ENCODE measurements at places on chromosomes 12 and 14.

DNA sequence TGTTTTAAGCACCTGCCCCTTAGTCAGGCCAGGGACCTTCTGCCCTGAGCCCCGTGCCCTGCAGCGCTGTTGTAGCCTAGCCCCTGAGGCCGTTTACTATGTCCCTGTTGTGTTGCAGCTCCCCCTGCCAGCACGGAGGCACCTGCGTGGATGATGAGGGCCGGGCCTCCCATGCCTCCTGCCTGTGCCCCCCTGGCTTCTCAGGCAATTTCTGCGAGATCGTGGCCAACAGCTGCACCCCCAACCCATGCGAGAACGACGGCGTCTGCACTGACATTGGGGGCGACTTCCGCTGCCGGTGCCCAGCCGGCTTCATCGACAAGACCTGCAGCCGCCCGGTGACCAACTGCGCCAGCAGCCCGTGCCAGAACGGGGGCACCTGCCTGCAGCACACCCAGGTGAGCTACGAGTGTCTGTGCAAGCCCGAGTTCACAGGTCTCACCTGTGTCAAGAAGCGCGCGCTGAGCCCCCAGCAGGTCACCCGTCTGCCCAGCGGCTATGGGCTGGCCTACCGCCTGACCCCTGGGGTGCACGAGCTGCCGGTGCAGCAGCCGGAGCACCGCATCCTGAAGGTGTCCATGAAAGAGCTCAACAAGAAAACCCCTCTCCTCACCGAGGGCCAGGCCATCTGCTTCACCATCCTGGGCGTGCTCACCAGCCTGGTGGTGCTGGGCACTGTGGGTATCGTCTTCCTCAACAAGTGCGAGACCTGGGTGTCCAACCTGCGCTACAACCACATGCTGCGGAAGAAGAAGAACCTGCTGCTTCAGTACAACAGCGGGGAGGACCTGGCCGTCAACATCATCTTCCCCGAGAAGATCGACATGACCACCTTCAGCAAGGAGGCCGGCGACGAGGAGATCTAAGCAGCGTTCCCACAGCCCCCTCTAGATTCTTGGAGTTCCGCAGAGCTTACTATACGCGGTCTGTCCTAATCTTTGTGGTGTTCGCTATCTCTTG, 7.6 kb downstream of the DLK1 start:
- no peak for DNase-seq

DNA sequence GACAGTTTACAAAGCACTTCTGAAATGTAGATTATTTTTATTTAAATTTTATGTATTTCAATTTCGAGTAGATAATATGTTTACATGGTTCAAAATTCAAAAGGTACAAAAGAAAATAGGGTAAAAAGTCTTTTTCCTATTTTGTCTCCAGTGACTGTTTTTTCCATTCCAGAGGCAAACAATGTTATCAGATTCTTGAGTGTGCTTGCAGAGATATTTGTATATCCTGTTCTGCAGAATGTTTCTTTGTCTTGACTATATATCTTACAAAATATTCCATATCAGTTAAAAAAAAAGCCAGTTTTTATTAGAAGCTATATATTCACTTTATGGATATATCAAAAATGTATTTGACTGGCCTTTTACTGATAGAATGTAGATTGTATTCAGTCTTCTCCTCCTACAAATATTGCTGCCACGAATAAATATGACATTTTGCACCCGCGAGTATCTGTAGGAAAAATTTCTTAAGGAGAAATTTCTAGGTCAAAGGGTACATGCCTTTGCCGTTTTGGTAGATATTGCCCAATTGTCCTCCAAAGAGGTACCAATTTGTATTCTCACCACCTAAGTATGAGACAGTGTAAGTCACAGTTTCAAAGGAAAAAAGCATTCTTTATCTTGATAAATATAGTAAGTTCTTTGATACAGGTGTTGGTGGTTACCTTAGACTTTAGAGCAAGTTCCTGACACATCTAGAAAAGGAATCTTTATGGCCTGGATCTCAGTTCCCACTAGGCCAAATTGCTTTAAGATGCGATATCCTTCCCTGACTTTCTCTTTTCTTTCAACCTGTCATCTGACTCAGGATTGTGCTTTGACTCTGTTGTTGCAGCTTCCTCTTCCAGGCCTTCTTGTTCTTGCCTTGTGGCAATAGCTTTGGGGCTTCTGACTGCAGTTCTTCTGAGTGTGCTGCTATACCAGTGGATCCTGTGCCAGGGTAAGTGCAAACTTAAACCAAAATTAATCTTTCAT, 2.3 kb downstream of the KLRG1 start:
- no peak for DNase-seq

DNA sequence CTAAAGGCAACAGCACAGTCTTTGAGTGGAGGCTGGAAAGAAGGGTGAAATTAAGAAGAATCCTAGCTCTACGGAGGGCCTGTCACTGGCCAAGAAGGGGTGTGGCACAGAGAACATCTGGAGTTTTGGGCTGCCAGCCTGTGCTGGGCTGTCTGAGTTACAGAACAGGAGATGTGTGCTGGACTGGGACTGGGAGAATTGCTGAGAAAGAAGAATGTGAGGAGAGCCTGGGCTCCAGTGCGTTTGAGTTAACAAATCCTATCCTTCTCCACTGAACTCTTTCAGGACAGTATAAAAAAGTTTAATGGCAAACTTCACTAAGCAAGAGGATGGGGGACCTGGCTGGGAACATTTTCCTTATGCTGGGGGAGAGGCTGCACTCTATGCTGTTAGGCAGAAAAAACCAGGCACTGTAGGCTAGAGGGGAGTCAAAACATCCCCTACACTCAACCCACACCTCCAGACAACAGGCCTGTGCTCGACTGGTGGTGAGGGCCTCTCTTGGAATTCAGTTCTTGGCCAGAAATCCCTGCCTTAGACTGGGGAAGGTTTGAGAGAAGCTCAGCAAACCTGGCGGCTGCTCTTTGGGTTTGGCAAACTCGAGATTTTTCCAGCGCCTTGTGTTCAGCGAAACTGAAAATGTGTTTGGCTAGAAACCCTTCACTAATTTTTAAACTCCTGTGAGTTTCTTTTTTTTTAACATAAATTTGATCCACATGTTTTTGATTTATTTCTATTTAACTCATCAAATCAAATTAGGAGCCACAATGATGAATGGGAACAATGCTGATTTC, 217.3 kb downstream of the MON2 start:
- no peak for DNase-seq

DNA sequence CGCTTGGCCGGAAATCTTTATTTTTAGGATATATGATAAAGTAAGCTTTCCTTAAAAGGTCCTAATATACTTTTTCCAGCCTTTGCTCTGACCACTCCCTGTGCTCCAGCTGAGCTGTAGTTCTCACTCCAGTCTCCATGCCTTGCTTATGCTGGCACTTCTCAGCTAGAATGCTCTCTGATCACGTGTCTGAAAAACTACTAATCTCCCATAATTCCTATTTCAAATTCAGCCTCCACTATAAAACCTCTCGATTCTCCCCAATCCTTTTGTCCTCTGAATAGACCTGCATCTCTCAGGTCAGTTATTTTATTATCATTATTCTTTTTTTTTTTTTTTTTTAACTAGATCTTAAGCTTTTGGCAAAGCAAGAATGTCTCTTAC, 3.7 kb downstream of the BIN2 start:
- no peak for DNase-seq

DNA sequence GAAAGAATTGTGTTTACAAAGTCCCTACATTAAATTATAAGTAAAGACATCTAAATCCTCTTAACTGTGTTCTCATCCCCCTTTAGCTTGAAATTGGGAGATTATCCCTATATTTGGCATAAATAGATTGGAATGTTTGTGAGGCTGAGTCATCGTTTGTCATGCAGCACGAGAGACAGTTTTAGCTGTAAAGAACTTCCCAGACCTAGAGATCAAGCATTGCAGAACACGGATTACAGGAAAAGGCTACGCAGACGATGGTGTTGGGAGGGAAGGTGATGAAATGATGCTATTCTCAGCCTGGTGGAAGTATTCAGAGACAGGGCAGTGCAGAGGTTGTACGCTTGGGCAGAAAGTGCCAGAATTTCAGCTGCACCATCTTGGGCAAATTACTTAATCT, 93.8 kb downstream of the PTPRB start:
- no peak for DNase-seq

- no peak for DNase-seq
Measured at GRCh38 chr12:89029961-89030360, 322.3 kb downstream of the DUSP6 start.

DNA sequence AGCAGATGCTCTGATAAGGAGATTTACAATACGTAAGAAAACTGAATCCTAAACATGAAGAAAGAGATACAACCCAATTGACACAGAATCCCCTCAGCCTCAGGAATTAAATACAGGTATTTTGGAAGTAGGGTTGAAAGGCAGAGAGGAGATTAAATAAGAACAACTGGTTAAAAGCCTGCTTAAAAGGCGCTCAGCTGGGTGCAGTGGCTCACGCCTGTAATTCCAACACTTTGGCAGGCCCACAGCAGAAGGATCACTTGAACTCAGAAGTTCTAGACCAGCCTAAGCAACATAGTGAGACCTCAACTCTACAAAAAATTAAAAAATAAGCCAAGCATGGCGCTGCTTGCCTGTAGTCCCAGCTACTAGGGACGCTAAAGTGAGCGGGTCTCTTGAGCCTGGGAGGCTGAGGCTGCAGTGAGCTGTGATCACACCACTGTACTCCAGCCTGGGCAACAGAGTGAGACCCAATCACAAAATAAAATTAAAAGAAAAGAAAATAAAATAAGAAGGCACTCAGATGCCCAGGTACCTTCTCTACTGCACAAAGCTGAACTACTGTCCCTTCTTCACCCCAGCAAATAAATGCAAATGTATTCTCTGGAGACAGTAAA, 32.9 kb downstream of the MED13L start:
- DNase-seq, result no peak

DNA sequence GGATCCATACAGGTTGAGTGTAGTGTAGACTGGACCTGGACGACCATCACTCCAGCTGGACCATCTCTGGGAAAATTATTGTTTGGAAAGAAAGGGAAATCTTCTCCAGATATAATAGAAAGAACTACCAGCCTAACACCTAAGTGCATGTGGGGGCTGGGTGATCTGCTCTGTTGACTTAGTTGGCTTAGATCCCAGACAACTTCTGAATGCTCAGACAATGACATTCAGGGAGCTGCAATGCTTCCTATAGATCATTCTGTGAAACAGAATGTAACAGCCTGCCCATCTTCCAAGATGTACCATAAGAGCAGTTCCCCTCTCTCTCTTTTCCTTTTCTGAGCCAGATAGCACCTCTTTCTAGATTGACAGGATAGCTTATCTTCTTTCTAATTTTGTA, 572.8 kb upstream of the STXBP6 start:
- no peak for DNase-seq

DNA sequence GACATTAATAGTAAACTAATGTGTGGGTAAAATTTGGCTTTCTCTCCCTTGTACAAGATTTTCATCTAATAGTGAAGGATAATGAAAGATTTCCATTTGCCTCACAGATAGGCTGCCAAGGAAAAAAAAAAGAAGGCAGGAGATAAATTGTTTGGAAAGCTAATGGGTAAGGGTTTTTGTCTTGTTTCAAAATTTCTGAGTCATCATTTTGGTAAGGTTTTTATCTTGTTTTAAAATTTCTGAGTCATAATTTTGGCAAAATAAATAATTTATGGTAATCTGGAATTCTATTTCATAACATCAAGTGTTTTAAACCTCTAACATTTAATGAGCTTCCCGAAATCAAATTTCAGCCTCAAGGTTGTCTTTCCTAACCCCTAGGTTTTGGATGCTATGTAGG, 1035.7 kb upstream of the FBXO33 start:
- no peak for DNase-seq

DNA sequence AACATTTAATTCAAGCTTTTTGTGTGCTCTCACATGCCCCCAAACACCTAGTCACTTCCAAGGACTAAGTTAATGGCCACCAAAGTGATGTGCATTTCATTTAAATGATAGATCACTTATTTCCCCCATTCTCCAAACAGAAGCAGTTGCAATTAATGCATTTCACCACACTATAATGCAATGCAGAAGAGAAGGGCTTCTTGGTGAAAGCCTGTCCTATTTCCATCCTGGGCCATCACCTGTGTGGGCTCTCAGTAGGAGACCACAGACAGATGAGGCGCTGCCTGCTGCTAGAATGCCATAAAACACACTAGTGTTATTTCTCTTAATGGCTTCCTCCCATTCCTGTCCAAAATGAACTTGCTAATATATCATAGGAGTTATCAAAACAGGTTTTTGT, 151.2 kb downstream of the GPR65 start:
- DNase-seq, result no peak

DNA sequence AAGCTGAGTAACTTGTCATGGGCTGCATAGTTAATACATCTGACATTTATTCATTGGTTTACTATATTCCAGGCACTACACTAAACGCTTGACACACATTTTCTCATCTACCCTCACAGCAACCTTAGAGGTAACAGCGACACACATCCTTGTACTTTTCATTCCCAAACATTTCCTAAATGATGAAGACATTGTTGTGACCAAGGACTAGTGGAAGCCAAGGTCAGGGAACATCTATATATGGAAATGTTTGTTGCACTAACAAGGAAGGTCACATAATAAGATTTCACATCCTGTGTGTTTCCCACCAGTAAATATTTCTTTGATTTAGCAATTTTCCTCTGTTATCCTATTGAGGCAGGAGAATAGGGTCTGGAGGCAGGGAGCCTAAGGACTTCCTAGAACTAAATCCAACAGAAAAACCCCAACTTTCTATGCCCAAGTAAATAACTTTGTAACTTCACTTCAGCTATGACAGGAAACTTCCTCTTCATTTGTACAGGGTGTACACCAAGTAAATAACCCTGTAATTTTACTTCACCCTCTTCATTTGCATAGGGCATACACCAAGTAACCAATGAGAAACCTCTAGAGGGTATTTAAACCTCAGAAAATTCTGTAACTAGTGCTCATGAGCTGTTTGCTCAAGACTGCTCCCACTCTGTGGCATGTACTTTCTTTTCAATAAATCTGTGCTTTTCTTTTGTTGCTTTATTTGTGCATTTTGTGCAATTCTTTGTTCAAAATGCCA, 48.4 kb downstream of the ZNF641 start:
- DNase-seq, result no peak

GRCh38 chr12:124884587-124885438, 21.1 kb upstream of the SCARB1 start:
- DNase-seq, result no peak

DNA sequence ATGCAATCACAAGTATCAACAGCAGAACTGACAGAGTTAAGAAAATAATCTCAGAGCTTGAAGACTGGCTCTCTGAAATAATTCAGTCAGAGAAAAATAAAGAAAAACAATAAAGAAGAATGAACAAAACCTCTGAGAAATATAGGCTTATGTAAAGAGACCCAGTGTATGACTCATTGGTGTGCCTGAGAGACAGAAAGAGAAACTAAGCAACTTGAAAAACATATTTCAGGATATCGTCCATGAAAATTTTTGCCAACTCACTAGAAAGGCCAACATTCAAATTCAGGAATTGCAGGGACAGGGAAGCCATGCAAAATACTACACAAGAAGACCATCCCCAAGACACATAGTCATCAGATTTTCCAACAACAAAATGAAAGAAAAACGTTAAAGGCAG, 56.2 kb downstream of the APOBEC1 start:
- no peak for DNase-seq

DNA sequence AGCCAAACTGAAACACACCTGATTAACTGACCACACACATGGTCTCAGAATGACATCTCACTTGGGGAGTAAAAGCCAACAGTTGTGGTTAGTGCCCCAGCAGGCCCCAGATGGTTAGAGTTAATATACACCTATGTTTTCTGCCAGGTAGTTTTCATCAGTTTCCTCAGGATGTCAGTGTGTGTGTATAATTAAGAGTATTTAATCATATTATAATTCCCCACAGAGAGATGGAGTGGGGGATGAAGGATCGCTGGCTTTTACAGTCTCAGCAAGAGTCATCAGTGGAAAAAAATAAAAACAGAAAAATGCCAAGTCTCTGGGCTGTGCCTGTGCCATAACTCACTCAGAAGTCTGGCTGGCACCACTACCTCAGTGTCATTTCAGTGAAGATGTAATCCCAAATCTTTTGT, 412.5 kb downstream of the ZFP36L1 start:
- no peak for DNase-seq

Measured in GM12892 (cell line).